Muscle of leg (tissue), 16 donors: ENCODE measurements at places on chromosomes 4 and X. TPM values are rescaled to one million over a fixed set of nuclear protein-coding genes. Genes with fewer than 3 reads are reported as not detected.

DNA sequence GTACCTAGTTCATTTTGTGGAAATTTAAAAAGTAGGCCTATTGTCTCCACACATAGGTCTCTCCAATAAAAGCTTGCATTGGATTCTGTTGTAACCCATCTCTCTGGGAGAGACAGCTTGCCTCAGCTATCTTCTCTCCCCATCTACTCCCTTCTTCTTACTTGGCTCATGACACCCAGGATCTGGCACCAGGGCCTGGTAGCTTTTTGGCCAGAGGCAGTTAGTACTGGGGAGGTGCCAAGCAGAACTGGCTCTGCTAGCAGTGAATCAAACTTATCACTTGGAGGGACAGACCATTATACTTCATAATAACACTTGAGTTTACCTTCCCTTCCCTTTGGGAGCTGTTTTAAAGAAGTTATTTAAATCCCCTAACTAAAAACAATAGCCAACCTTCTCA, 31.8 kb downstream of the PLAC1 start:
- DNase-seq: no peak

- no peak for DNase-seq
These were observed 150.4 kb upstream of the NOCT start for GRCh38 chr4:138864961-138865720.

The CNKSR2 gene
- total RNA-seq: 3.8 TPM

DNA sequence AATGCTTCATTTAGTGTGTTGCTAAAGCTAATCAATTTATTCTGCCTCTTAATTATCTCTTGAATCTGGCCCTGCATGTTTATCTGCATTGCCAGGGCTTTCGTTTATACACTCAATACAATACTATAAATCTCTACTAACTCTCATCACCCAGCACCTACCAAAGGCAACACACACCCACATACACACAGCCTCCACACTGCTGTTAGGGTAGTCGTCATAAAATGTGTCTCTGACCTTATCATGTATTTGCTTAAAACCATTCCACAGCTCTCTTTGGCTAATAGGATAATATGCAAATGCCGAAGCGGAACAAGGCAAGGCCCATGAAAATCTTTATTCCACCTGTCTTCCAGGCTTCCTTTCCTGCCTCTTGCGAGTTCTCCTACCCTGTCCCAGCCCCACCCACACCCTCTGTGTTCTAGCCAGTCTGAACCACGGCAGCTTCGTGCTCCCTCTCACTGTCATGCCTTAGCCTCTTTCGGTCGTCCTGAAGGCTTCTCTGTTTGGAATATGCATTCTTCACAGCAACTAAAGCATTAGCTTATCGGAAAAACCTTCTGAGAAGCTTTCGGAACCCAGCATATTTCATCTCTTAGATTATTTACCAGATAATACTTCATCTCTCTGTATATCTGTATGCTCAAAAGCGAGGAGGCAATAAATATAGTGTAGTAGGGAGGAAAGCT, 333.5 kb downstream of the TENM3 start:
- DNase-seq: no peak

The OPRPN gene
- total RNA-seq: not detected

GRCh38 chr4:89588421-89588820, 248.5 kb downstream of the SNCA start:
- no peak for DNase-seq

DNA sequence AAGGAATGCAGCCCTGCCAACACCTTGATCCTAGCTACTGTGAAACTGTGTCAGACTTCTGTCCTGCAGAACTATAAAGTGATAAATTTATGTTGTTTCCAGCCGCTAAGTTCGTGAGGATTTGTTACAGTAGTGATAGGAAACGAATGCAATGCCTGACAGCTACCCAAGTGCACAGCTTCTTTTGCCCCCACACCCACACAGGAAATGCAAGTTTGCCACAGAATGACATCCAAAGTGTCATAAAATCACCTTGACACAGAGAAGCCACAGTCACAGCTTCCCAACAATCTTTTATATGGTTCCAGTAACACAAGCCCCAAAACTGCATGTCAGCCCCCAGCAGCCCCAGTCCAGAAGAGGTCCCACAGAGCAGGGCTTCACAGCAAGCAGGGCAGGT, 216.9 kb upstream of the S100G start:
- no peak for DNase-seq

- no peak for DNase-seq
These were observed 8.8 kb downstream of the BCOR start for GRCh38 chrX:40088803-40089540.

The KLHL13 gene
- 47.1 TPM for total RNA-seq

DNA sequence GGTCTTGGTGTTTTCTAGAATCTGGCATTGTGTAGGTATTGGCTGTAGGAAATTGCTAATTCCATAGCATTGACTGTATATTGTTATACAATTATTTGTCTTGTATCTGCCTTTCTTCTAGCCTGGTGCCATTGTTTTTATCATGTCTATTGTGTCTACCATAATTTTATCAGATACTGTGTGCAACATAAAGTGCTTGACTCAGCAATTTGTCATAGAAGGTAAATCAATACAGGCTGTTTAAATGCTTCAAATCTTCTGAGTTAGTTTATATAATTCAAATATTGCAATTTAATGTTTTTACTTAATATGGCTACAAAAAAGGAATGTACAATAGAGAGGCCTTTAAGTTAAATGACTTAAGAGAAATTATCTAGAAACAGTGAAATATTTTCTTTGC, 263.3 kb upstream of the UGT8 start:
- DNase-seq: no peak

DNA sequence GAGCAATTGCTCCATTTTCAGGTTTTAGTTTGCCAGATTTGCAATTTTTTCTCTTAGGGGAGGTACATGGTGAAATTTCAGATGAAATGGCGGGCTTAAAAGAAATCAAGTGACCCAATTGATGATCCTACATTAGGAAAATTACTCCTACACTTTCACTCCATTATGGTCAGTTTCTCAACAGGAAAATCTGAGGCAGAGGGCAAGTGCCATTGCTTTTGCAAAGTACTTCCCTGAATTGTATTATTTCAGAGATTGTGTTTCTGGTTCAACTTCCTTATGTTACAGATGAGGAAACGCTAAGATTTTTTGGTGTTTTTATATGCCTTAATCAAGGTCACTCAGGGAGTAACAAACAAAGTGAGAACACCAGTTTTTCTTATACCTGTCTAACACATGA, 302.2 kb downstream of the ARAP2 start:
- DNase-seq: peak; percentile 4

The F11 gene
- not detected for total RNA-seq

DNA sequence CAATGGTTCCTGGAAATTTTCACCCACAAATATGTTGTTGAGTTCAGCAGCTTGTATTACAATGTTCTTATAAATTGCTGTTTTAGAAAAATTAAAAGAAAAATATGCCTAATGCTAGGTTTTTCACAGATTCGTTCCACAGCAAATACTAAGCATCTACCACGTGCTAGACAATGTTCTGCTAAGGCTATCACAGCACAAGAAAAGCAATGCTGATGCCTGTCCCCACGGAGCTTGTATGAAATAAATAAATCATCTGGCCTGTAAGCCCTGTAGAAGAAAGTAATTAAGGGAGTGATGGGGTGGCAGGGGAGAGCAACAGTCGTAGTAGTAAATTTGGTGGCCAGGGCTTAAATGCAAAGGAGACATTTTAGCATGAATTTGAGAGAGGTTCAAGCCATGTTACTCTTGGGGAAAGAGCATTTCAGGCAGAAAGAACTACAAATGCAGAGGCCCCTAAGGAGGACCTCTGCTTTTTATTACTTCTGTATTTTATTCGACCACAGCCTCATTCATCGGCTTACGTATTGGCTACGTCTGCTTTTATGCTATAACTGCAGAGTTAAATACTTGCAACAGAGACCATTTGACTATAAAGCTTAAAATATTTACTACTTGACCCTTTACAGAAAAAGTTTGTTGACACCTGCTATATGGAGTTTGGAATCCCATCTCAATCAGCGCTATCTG, 36.3 kb downstream of the ARAP2 start:
- DNase-seq: no peak

DNA sequence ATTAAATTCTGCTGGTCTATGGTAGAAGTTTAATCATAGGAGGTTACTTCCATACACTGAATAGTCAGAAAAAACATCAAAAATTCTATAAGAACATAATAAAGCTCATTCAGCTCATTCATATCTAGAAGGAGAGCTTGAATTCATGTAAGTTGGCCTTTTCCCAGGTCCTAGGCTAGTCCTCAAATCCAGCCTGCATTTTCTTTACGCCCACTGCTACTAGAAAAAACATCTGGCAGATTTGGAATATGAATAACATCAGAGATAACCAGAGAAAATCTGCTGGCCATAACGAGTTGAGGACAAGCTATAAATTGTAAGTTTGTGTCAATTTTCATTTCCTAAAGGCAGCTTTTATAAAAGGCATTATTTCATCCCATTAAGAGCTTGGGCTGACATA, 95.5 kb downstream of the MXRA5 start:
- peak; percentile 86 for DNase-seq

GRCh38 chr4:96637971-96638412, 798.1 kb downstream of the PDHA2 start:
- DNase-seq: no peak

- DNase-seq: peak; percentile 45
These were observed 62.2 kb downstream of the PRKX start for GRCh38 chrX:3651277-3651676.

The UGT2B11 gene
- 0.13 TPM for total RNA-seq

The NRK gene
- total RNA-seq: 157 TPM
